Natural killer cell (primary cell): ENCODE measurements at places on chromosomes 7 and 10. TPM values are rescaled to one million over a fixed set of nuclear protein-coding genes. Genes with fewer than 3 reads are reported as not detected.
A peak's percentile ranks its signal among the peaks of the same experiment; 100 is the strongest.

DNA sequence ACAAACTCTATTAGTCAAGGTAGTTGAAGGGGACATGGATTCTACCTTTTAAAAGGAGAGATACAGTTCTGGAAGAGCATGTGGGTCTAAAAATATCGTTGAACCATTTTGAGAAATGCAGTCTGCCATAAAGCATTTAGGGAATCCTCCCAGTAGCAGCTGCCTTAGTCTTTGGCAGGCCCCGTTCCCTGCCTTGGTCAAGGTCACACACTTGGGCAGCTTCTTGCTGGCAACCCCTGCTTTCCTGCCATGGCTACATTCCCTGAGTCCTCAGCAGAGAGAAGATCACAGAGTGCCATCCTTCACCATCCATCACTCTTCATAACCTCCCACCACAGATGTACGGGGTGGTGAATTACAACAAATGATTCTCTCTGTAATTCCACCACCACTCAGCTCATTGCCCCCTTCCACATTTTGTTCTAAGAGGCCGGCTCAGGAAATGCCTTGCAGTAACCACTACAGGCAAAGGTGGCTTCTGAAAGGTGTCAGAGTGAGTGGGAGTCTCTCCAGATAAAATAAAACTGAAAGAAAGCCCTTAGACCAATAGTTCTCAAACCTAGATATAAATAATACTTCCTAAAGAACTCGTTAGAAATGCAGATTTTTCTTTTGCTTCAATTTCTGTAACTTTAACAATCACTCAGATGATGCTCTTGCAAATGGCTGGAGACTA lies 121.4 kb upstream of the STK17A start:
- no peaks in the 10 kb centered on the region for H3K4me1 ChIP-seq
- H3K27ac ChIP-seq = no peak overlapping the region
- peaks cover 2% of the 10 kb centered on the region for H3K27me3 ChIP-seq
- H3K4me3 ChIP-seq = no peak overlapping the region
- no peaks in the 10 kb centered on the region for H3K36me3 ChIP-seq
- DNase-seq = no peak

DNA sequence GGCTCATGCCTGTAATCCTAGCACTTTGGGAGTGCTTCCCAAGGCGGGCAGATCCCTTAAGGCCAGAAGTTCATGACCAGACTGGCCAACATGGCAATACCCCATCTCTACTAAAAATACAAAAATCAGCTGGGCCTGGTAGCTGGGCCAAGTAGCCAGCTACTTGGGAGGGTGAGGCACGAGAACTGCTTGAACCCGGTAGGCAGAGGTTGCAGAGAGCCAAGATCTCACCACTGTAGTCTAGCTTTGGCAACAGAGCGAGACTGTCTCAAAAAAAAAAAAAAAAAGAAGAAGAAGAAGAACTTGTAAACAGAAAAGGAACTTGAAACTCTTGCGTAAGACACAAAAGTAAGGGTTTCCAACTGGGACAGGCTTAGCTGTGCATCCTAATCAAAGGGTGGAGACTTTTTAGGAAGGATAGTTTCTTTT lies 5.6 kb upstream of the IFIT2 start:
- no peak overlapping the region for H3K27ac ChIP-seq
- no peak for DNase-seq
- peaks cover 22% of the 10 kb centered on the region for H3K4me1 ChIP-seq
- H3K4me3 ChIP-seq = no peak overlapping the region

The CHRM2 gene
- not detected for total RNA-seq

DNA sequence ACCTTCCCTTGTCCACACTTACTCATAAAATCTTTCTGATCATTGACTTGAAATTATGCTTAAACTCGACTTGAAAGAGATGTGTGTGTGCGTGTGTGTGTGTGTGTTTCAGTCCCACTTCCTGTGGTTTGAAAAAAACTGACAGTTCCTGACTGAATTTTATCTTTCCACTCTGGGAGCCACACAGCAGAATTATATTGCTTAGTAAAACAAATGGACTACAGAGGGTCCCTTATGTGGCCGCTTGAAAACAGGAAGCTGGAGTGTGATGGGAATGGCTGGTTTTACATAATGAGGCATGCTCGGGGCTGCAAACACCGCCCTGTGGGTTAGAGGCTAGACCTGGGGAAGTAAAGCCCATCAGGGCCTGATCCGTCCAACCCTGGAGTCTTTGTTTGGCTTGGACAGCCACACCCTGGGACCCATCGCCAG lies 54.8 kb downstream of the LYZL1 start:
- H3K4me1 ChIP-seq = no peaks in the 10 kb centered on the region
- H3K4me3 ChIP-seq = no peak overlapping the region
- no peak for DNase-seq
- no peaks in the 10 kb centered on the region for H3K36me3 ChIP-seq
- no peak overlapping the region for H3K27ac ChIP-seq

The SLC25A40 gene
- total RNA-seq = 17.4 TPM

GRCh38 chr10:15043674-15044073 lies at the start of gene OLAH:
Gene OLAH (plus strand): TSS chr10:15043943. CDS start chr10:15047289, 3,346 bp downstream.
- no peak within 1 kb of the TSS for H3K4me3 ChIP-seq
- no peak within 1 kb of the TSS for H3K27ac ChIP-seq
- DNase-seq = no peak
- no peaks in the 10 kb centered on the region for H3K36me3 ChIP-seq
- H3K4me1 ChIP-seq = no peaks in the 10 kb centered on the region

DNA sequence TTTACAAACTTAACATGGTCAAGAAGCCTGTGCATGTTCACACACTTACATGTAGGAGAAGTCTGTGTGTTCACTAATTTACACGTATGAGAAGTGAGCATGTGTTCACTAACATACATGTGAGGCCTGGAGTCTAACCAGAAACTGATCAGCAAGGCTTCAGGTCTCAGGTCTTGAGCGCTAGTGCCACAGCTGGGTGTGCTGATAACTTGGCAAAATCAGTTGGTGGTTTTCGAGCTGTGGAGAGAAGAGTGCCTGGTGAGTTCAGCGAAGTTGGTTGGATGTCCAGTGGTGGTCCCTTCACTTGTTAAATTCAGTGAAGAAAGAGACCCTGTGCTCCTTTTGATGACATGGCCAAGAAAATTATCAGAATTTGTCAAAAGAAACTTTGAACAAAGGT lies 98.7 kb downstream of the CELF2 start:
- DNase-seq = no peak
- H3K36me3 ChIP-seq = no peaks in the 10 kb centered on the region
- H3K4me3 ChIP-seq = no peak overlapping the region
- H3K27me3 ChIP-seq = no peaks in the 10 kb centered on the region
- no peak overlapping the region for H3K27ac ChIP-seq
- H3K4me1 ChIP-seq = peaks cover 3% of the 10 kb centered on the region

The NUTM2E gene
- total RNA-seq = 0.30 TPM

DNA sequence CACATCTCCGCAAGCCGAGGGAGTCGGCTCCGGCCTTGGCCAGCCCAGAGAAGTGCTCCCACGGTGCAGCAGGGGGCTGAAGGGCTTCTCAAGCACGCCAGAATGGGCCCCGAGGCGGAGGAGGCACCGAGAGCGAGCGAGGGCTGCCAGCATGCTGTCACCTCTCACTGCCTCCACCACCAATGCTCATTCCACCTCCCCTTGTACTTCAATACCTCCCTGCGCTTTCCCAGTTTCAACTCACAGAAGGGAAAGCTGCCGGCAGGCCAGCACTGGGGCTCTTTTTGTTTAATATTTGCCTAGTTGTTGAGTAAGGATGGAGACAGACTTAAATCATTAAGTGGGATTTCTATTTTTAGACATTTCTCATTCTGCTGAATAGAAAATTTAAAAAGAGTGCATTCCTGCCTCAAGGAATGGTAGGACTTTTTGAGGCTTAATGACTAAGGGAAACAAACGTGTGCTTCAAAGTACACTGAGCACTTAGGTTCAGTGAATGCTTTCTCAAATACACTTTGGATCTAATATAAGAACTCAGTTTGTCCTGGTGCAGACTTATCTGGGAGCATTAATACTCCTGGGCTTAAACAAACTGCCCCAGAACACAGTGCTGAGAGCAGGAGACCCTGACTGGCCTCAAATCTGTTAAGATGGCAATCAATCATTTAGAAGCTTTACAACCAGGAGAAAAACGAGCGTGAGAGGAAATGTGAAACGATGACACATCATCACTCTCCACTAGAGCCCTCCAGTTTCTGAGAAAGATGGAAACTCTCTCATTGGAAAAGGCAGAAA lies 131.2 kb downstream of the RALA start:
- no peak for DNase-seq
- no peaks in the 10 kb centered on the region for H3K36me3 ChIP-seq
- no peak overlapping the region for H3K4me3 ChIP-seq
- H3K27ac ChIP-seq = no peak overlapping the region
- no peaks in the 10 kb centered on the region for H3K27me3 ChIP-seq
- no peaks in the 10 kb centered on the region for H3K4me1 ChIP-seq

DNA sequence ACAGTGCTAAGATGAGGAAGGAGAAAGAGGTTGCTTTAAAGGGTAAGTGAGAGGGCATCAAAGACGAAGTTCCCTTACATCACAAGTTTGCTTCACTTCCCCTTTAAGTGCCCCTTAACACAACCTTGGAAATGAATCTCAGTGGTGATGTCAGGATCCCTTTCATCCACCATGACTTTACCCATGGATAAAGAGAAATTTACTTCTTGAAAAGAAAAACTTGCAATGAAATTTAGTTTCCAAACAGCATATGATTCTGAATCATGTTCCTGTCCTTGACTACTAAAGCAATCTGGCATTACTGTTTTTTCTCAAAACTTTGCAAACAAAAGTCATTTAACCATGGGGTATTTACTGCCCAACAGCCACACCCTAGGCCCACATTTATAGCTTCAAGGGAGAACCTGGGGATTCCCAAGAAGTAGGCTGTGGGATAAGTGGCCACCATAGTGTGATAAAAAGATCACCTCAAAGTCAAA lies 135.9 kb downstream of the ITGB8 start:
- H3K4me3 ChIP-seq = no peak overlapping the region
- peak overlapping the region; percentile 32 for H3K27ac ChIP-seq
- no peaks in the 10 kb centered on the region for H3K36me3 ChIP-seq
- H3K27me3 ChIP-seq = no peaks in the 10 kb centered on the region
- DNase-seq = peak; percentile 5

GRCh38 chr10:9294132-9294663 lies 1239.7 kb downstream of the GATA3 start:
- no peak for DNase-seq
- no peaks in the 10 kb centered on the region for H3K4me1 ChIP-seq
- H3K27me3 ChIP-seq = no peaks in the 10 kb centered on the region
- H3K27ac ChIP-seq = no peak overlapping the region
- H3K36me3 ChIP-seq = no peaks in the 10 kb centered on the region

DNA sequence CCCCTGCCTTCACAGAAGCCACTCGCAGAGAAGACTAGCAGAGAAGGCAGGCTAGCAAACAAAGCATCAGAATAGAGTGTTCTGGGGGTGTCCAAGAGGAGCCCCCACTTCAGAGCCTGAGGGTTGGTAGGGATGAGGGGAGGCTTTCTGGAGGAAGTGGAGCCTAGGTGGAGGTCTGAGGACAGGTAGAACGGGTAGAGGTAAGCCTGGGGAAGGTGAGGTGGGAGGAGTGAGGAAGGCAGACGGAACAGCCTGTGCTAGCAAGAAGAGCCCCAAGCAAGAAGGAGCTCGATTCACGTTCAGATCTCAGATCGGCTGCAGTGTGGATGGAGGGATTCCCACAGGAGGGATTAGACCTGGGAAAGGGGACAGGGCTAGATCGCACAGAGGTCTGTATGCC lies 66.0 kb upstream of the DUSP5 start:
- DNase-seq = no peak
- H3K27ac ChIP-seq = no peak overlapping the region
- H3K4me1 ChIP-seq = peaks cover 36% of the 10 kb centered on the region
- H3K36me3 ChIP-seq = no peaks in the 10 kb centered on the region
- no peaks in the 10 kb centered on the region for H3K27me3 ChIP-seq

The BEND7 gene
- not detected for total RNA-seq

The EBLN1 gene
- not detected for total RNA-seq

DNA sequence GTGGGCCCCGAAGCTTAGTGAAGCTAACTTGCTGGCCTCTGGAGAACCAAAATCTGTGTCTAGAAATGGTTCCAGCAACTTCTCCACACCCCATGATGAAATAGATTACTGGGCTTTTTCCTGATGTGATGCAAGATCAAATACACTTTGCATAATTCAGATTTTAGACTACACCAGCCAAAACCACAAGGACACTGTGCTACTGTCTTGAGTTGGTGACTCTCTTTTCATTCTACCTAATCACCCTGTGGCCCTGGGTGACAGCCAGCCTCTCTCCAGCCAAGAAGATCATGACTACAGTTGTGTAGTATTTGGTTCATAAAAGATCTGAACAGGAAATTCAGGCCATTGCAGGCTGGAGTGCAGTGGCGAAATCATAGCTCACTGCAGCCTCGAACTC lies 22.2 kb downstream of the AZGP1 start:
- no peak overlapping the region for H3K27ac ChIP-seq
- DNase-seq = no peak
- peaks cover under 1% of the 10 kb centered on the region for H3K27me3 ChIP-seq

The PNLIPRP1 gene
- total RNA-seq = not detected

GRCh38 chr7:76325092-76325491 lies 22.6 kb downstream of the HSPB1 start:
- H3K27ac ChIP-seq = no peak overlapping the region
- no peaks in the 10 kb centered on the region for H3K27me3 ChIP-seq
- peaks cover 26% of the 10 kb centered on the region for H3K36me3 ChIP-seq

The GJD4 gene
- not detected for total RNA-seq

The ENO4 gene
- not detected for total RNA-seq

DNA sequence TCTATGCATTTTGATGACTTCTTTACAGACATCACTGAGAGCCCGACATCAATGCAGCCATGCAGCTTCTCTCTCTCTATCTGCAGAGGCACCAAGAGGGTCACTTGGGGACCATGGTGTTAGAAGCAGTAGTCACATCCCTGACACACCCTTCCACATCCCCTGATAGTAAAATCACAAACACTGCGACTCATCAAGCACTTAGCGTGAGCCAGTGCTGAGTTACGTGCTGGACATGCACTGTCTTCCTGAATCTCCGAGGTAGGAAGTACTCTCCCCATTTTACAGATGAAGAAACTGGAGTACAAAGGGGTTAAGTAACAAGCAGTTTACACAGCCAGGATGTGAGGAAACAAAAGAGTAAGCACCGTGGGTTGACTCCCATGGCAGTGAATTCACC lies 109.2 kb downstream of the OSBPL3 start:
- no peaks in the 10 kb centered on the region for H3K4me1 ChIP-seq
- no peak overlapping the region for H3K27ac ChIP-seq
- peaks cover 13% of the 10 kb centered on the region for H3K36me3 ChIP-seq
- no peak for DNase-seq
- H3K27me3 ChIP-seq = no peaks in the 10 kb centered on the region
